ENCODE measurements at places on chromosomes 11 and 22. TPM values are rescaled to one million over a fixed set of nuclear protein-coding genes. Genes with fewer than 3 reads are reported as not detected.
A peak's percentile ranks its signal among the peaks of the same experiment; 100 is the strongest.

- DNase-seq: no peak
Measured at GRCh38 chr11:76768909-76769560, 14.1 kb upstream of the TSKU start.

DNA sequence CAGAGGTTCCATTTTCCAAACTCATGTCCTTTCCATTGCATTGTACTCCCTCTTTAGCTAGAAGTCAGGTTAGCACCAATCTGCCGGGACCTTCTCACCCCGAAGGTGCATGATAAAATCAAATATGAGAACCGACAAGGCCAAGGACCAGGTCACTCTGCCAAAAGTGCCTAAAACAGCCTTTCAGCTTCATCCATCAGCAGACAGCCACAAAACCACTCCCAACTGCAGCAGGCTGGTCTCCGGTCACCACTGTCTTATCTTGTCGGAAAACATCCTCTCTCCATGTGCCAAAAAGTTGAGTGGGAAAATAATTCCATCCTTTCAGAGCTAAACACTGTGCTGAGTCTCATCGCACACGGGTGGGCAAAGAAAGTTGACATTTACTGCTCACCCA lies 1.4 kb downstream of the PI4KA start:
- no peak for DNase-seq

GRCh38 chr11:8577791-8578581 lies 16.0 kb downstream of the STK33 start:
- no peak for DNase-seq

GRCh38 chr22:45891471-45891995 lies 85.4 kb downstream of the WNT7B start:
- no peak for DNase-seq

DNA sequence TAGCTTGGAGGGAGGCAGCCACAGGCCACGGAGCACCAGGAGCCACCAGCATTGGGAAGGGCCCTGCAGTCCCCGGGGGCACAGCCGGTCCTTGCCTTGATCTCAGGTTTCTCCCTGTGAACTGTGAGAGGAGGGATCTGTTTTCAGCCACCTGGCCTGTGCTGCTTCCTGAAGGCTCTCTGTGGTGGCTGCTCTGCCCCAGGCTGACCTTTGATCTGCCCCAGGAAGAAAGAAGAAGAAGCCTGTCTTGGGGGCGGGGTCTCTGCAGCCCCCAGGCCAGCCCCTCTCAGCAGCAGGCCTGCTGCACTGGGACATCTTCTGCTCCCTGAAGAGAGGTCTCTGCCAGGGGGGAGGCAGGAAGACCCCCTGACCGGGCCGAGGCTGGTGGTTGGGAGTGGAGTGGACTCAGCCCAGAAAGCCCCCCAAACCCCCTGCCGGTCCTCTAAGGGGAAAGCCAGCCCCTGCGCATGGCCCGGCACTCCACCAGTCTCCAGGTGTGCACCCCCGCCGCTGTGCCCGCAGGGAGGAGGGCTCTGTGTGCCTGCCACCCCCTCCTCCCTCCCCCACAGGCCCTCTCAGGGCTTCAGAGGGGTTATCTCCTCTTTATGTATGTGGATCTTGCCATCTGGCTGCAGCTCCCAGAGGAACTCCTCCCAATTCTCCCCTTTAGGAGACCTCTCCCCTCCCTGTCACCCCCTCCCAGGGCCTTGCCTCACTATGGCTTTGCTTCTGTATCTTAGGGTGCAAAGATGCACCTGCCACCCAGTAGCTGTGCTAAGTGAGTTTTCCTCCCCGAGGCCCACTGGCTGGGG lies 675.3 kb downstream of the BRD1 start:
- no peak for DNase-seq

DNA sequence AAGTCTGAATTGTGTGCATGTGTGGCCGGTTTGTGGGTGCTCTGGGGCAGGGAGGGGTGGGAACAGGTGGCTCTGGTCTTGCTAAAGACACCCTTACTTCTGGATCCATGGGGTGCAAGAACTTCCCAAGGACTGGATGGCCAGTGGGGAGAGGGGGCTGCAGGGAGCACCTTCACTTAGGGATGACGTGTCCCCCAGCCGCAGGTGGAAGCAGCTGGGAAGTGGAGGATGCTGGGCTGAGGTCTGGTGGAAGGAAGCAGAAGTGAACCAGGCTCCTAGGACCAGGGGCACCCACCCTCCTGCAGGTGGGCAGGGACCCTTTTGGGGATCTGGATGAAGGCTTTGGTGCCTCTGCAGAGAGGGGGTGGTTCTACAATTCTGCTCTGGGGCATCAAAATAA lies 9.9 kb upstream of the MIEF1 start:
- no peak for DNase-seq

DNA sequence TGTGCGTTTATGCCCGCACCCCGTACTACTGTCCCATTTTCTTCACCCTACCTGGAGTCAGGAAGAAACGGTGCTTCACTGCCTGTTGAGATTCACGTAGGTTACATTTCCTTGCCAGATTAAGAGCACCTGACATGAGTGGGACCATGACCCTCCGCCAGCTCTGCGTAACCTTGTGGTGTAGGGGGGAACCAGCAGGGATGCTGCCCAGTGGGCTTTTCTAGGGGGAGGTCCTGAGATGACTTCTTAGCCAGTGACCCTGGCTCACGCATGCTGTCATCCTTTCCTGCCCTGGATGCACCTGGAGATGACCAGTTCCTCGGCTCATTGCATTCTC lies 967 bp upstream of the ARVCF start:
- no peak for DNase-seq

- no peak for DNase-seq
Measured at GRCh38 chr22:19654338-19654987, 59.8 kb upstream of the SEPTIN5 start.

GRCh38 chr11:123494195-123495050 lies 64.4 kb downstream of the GRAMD1B start:
- DNase-seq: peak; percentile 9

DNA sequence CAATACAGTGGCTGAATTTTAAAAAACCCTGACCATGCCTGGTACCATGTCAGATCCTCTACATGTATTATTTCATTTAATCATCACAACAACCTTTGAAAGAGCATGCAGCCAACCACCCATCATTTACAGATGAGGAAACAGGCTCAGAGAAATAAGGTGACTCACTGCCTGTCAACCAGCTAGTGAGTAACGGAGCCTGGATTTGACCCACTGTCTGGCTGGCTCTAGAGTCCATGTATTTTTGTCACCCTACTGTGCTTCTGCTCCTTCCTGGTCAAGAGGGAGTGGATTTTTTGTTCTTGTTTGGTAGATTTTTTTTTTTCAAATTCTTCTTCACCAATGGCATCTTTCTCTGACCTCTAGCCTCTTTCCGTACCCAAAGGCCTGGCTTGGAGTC lies 77.4 kb downstream of the CWC15 start:
- no peak for DNase-seq

GRCh38 chr22:33400061-33400840 lies 342.1 kb upstream of the SYN3 start:
- DNase-seq: no peak

- DNase-seq: no peak
Measured at GRCh38 chr22:45482169-45482568, 20.5 kb upstream of the FBLN1 start.

- DNase-seq: no peak
Measured at GRCh38 chr22:45334068-45334467, 24.3 kb downstream of the FAM118A start.

GRCh38 chr11:104338186-104338585 lies 174.2 kb upstream of the PDGFD start:
- no peak for DNase-seq

DNA sequence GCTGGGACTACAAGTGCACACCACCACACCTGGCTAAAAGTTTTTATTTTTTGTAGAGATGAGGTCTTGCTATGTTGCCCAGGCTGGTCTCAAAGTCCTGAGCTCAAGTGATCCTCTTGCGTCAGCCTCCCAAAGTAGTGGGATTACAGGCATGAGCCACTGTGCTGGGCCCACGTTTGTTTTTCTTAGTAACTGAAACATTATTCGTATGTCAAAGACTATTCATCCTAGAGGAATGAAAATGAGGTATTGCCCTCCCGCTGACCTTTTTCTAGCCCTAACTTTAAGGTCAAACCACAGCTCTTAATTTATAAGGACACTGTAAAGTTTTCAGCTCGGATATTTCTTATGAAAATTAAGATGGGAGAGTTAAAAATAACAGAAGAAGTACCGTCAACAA lies 33.2 kb upstream of the PAX6 start:
- DNase-seq: no peak

- DNase-seq: no peak
Measured at GRCh38 chr11:1060852-1061616, 13.6 kb upstream of the MUC2 start.

DNA sequence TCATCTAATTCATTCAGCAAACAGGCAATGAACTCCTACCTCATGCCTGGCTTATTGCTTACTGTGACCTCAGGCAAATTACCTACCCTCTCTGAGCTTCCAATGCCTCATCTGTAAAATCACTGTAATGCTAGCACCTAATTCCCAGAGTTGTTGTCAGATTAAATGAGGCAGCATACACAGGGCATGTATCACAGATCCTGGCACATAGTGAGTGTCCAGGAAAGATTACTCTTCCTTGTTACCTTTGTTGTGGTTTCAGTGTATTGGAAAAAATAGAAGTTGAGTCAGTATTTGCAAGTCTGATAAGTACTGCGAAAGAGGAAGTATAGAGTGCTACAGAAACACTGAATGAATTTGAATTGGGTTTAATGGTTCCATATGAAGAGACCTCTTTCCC lies 26.4 kb upstream of the LRRC55 start:
- DNase-seq: no peak

- DNase-seq: no peak
Measured at GRCh38 chr11:47514825-47515647, 37.9 kb downstream of the CELF1 start.

DNA sequence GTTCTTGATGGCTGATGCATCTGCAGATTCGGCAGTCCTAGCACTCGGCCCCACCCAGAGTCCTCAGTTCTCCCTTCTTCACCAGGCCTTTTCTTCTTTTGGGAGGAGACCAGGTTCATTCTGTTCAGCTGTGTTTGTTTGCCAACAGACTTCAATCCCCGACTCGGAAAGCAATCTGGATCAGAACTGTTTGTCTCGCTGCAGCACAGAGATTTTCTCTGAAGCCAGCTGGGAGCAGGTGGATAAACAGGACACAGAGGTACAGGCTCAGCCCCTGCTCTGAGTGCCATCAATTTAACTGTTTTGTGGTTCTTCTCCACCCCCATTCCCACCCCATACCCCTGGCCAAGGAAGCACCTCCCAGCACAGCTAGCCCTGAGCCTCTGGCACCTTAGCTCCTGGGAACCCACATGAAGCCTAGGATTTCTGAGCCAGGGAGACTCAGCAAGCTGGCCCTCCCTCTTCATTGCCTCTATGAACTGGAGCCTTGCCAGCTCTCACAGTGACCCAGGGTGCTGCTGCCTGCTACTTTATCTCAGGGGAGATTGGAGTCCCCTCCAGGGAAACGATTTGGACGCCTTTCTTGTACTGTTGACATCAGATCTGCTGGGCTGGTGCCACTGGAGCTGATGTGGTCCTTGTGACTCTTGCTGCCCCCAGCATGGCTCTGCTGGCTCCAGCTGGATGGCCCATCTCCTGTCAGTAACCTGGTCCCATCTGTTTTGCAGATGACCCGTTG lies 58.2 kb upstream of the HORMAD2 start:
- no peak for DNase-seq

Gene APOA4
- not detected for total RNA-seq

Gene CD3E
- total RNA-seq: not detected

Gene PIK3IP1
- 23.2 TPM for total RNA-seq

Gene F2
- total RNA-seq: 0.16 TPM

Gene C22orf39
- 31.8 TPM for total RNA-seq

Gene OR4D5
- not detected for total RNA-seq

Gene MYOD1
- total RNA-seq: not detected

Gene TTC36
- 2.7 TPM for total RNA-seq

Gene IFITM1
- 6.9 TPM for total RNA-seq

Gene TMEM191B
- total RNA-seq: 0.94 TPM

Gene TRIM6
- 0.62 TPM for total RNA-seq

Gene SORL1
- total RNA-seq: 76.3 TPM

Data from occipital lobe (tissue), 3 donors.